ENCODE measurements at places on chromosomes 1 and 21. TPM values are rescaled to one million over a fixed set of nuclear protein-coding genes. Genes with fewer than 3 reads are reported as not detected.
A peak's percentile ranks its signal among the peaks of the same experiment; 100 is the strongest.

Gene WDR64
- not detected for total RNA-seq

Gene SUSD4
- 4.1 TPM for total RNA-seq

Gene RGS13
- total RNA-seq, result 0.62 TPM

Gene CHODL
- 0.05 TPM for total RNA-seq

Gene TMEM51
- total RNA-seq, result 9.5 TPM

Gene CTSE
- total RNA-seq, result not detected

Gene OR2L3
- total RNA-seq, result not detected

DNA sequence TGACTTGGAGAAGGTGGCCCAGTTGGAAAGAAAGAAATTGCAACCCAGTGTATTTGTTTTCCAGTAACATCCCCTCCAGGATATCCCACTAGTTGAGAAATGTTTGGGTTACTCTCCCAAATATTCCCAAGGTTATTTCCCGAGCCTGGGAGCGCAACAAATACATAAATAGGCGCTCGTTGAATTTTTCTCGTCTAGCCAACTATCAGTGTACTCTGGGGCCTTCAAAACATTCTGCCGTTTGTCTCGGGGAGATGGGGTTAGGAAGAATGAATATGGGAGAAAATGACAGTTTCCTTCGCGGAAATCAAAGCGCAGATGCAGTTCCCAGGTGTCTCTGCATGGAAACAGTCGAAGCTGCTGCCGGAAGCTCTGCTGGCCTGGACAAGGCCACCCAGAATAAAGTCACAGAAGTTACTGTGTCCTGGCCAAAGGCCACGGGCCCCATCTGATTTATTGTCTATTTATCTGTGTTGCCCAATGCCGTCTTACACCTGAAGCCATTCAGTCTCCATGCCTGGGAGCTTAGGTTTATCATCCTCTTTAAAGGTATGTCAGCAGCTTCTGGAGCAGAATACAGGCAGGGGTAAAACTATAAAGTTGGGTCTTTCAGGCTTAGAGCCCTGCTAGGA lies 1.0 kb downstream of the C1orf115 start:
- no peak for DNase-seq

GRCh38 chr1:6898974-6899539 lies 113.8 kb downstream of the CAMTA1 start:
- no peak for DNase-seq

DNA sequence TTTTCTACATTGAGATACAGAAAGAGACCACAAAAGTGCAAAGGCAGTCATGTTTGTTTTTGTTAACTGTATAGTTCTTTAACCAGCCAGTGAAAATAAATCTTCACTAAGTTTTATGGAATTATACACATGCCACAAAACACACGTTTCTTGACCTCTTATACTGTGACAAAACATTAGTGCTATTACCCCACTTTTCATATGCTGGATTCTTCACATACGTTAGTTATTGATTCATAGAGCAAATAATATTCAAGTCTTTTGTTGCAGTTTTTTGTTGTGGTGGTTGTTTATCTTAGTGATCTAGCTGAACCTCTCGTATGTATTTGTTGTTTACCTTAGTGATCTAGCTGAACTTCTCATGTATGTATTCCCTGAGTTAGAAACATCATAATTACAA lies 28.0 kb downstream of the LYPLAL1 start:
- DNase-seq, result no peak

- no peak for DNase-seq
Measured at GRCh38 chr1:189315035-189315901, 1162.4 kb downstream of the BRINP3 start.

DNA sequence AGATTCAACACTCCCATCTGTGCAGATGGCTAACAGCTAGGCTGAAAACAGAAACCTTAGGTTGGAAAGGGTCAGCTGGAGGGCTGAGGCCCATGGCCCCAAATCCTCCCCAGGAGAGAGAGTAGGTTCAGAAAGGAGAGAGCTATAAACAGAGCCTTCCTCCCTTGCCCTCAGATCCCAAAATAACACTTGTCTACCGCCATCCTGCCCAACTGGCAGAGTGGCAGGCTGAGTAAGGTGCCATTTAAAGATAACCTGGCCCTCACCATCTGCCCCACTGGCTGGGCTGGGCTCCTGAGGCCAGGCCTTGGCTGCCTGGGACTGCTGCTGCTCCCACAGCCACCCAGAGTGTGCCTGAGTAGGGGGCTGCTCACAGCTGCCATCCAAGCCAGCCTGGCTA lies 4.3 kb upstream of the SHISA4 start:
- peak; percentile 95 for DNase-seq

GRCh38 chr1:104768466-104768865 lies 1018.8 kb downstream of the AMY1C start:
- no peak for DNase-seq
